ENCODE measurements at places on chromosomes 13 and 19.

- DNase-seq, result no peak
Measured at GRCh38 chr19:41922585-41922984, 5.7 kb downstream of the ERFL start.

GRCh38 chr13:84946192-84946591, 853.0 kb downstream of the SLITRK6 start:
- no peak for DNase-seq

DNA sequence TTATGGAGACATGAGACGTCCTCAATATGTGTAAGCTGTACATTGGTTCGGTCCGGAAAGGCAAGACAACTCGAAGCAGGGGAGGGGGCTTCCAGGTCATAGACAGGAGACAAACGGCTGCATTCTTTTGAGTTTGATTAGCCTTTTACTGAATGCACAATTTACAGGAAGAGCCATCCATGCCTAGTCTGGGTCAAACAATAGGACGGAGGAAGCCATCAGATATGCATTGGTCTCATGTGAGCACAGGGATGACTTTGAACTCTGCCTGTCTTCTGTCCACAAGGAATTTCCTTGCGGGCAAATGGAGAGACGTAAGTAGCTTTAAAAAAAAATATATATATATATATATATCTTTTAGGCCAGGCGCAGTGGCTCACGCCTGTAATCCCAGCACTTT, 1.9 kb upstream of the CCNP start:
- DNase-seq, result no peak

DNA sequence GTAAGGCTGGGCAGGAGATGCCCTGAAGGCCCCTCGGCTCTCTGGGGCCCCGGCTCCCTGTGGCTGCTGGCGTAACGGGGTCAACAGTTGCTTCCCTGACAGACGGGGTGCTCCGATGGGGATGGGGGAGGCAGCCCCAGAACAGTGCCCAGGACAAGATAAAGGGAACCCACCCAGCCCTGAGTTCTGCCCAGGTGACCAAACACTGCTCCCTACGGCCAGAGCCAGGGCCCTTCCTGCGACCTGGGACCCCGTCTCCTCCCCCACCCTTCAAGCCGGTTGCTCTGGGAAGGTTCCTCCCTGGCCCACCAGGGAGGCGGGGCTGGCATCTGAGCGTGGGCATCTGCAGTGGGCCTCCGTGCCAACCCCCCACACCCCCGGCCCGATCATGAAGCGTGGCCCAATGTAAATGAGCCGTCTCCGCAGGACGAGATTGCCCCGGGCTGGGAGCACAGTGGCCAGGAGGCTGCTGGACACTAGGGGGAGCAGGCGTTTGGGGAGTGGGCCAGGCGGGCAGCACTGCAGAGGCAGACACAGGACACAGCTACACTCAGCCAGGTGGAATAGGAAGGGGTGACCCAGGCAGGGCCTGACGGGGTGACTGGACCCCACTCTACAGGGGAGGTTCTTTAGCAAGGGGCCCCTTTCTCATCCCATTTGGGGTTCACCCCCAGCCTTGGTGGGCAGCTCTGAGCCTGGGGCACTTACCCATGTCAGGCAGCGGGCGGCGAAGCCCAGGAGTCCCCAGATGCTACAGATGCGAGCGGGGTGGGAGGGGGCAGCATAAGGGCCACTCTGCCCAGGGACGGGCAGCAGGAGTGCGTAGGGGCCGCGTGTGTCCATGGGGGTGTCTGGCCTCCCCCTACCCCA, 1.2 kb upstream of the NKPD1 start:
- DNase-seq, result peak; percentile 34

DNA sequence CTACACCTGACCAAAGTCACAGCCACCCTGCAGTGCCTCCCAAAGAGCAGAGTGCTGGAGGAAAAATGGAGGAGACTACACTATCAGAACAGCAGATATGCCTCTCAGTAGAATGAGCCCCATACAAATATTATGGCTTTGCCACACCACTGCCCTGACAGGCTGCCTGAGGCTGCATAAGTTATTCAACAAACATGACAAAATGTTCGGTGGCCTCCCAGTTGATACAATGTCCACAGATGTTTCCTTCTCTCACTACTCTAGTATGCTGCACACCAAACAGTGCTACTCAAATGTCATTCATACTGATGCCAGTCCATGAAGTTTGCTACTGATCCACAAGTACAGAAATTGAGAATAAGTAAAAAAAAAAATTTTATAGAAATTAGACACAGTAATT, 41.0 kb downstream of the N4BP2L2 start:
- no peak for DNase-seq

GRCh38 chr19:54430306-54431254, 15.3 kb downstream of the TTYH1 start:
- DNase-seq, result no peak

- no peak for DNase-seq
Measured at GRCh38 chr19:32649751-32650150, 25.2 kb downstream of the ANKRD27 start.

GRCh38 chr13:73984201-73984600, 150.0 kb downstream of the KLF12 start:
- DNase-seq, result no peak

DNA sequence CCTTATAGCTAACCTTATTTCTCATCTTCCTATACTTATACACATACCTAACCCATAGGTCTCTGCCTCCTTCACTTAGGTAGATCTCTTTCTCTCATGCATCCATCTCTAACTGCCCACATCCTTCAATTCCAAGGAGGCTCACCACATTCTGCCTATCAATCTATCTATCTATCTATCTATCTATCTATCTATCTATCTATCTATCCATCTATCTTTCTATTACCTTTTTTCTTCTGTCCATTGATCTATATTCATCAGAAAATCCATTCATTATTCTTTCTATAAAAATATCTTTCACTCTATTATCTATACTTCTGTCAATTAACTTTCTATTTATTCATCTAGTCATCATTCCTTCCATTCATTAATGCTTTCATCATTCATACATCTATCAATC, 11.1 kb upstream of the CYP2A7 start:
- DNase-seq, result no peak

DNA sequence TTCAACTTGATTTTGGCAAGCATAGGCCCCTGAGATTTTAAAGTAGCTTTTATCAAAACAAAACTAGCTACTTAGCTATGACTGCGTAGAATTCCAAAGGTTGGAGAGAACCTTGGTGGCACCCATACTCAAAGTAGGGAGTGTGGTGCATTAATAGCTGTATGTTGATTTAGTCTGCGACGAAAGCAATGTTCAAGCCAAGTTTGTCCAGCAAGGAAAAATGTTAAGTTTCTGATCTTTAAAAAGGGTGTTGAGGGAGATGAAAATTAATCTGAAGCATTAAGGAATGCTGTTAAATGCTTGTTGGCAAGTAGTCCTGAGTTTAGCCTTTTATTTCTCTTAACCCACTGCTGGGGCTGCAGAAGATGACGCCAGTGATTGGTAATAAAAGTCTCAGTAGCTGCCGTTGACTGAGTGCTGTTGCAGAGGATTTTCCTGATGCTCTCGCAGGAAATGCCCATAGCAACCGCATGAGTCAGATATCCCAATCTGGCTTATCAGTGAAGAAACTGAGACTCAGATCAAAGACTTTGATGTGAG, 75.9 kb upstream of the RNF113B start:
- peak; percentile 78 for DNase-seq

DNA sequence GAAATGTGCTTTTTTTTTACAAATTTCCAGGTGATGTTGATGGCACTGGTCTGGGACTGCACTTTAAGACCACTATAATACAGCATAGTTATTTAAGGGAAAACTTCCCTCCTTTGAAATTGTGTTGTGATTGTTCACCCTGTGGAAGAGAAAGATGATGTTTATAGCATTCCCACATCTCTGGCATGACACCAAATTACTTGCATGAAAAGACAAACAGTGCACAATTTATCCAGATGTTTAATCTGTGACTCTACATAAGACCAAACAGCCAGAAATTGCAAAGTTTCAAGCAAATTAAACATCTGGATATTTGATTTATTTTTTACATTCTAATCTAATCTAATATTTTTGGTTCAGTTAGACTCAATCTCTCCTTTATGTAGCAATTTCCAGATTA, 51.6 kb downstream of the UFM1 start:
- DNase-seq, result no peak

- DNase-seq, result no peak
Measured at GRCh38 chr13:73960474-73960873, 173.7 kb downstream of the KLF12 start.

DNA sequence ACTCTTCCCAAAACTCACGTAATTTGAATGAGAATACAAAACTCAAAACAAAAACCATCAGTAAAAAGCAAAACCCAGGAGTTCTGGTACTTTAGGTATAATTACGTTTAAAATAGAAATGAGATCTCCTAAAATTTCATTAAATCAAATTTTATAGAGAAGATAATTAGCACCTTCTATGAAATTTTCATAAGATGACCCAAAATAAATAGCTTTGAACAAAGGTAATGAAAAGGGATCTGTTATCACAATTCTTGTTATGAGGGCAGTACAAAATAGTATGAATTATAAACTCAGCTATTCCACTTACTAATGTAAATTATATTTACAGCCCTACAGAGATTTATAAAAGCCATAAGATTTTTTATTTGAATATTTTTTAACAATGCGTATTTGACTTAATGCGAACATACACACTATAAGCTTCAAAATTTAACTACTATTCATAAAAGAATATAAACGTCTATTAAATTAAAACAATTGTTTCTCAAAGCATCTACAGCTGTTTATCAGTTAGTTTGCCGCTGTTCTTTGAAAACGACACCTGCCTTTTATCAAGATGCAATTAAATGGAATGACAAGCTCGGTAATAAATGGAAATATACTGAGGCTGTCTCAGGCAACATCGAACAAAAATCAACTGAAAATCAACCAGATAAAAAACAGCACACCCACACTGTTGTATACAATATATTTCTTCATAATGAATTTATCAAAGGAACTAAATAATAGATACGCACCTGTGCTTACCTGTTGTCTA, 63.8 kb downstream of the KCNRG start:
- peak; percentile 43 for DNase-seq

GRCh38 chr13:99980201-99980823, 1.3 kb upstream of the ZIC2 start:
- DNase-seq, result peak; percentile 88

Data from astrocyte of the spinal cord (primary cell).